ENCODE measurements at places on chromosomes 11 and 22.

DNA sequence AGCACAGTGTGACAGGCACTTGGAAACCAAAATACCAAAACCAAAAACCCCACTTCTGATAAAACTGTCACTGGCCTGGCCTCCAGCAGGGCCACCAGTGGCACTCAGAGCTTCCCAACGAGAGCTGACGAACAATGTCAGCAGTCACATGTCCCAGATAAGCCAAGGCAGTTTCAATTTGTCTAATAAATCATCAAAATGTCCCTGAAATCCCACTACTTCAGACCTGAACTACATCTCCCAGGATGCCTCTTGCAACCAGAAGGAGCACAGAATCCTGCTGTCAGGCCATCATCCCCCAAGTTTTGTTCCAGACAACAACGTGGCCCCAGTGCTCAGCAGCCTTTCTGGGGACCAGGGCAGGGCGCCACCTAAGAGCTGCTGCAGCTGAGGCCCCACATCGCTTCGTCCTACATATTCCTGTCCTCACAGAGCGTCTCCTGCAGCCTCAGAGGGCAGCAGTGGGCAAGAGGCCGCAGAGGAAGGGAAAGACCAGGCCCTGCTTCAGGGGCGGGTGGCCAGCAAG, 25.1 kb downstream of the LRFN4 start:
- DNase-seq, result no peak

DNA sequence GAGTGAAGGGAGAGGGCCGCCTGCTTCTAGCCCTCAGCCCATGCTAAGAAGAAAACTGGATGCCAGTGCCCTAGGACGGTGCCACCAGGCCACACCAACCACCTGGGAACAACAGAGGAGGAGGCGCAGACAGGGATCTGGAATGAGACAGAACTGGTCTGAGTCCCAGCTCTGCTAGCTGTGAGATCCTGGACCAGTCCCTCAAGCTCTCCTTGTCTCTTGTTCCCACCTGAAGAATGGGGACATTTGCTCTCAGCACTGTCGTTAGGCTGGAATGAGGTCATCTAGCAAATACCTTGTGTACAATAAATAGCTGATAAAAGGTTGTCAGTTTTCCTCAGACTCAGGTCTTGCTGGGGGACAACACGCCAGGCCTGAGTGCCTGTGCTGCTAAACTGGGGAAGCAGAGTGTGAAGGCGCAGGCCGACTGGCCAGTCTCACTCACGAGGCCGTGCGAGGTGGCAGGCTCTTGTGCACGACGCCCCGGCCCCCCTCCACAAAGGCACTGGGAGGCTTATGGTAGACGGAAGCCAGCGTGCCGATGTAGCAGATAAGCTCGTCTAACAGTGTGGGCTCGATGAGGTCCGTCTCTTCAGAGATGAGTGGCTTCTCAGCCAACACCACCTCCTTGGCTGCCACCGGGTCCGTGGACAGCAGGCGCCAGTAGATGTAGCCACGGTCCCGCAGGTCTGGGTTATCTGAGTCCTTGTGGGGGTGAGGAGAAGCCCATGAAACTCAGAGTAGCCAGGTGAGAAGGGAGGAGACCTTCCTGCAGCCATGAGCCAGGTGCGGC, 25.8 kb upstream of the RASL10A start:
- DNase-seq, result no peak

DNA sequence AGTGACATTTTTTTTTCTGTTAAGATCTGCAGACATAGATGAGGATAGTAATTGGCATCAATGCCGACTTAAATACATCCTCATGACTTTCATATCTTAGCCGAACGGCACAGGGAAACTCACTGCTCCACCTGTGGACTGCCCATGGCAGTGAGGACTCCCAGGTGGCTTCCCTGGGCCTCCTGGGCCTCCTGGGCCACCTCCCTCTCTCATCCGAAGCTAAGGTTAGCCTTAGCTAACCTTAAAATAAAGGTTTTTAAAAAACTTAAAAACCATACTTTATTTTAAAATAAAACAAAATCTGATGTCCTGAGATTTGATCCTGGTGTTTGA, 38.1 kb upstream of the TSKU start:
- no peak for DNase-seq

- peak; percentile 91 for DNase-seq
Measured at GRCh38 chr22:37777122-37777687, 30.5 kb upstream of the GCAT start.

- DNase-seq, result peak; percentile 96
Measured at GRCh38 chr11:46290598-46291309, 13.3 kb downstream of the CREB3L1 start.

- no peak for DNase-seq
Measured at GRCh38 chr22:44128958-44129618, 51.6 kb upstream of the PARVG start.

DNA sequence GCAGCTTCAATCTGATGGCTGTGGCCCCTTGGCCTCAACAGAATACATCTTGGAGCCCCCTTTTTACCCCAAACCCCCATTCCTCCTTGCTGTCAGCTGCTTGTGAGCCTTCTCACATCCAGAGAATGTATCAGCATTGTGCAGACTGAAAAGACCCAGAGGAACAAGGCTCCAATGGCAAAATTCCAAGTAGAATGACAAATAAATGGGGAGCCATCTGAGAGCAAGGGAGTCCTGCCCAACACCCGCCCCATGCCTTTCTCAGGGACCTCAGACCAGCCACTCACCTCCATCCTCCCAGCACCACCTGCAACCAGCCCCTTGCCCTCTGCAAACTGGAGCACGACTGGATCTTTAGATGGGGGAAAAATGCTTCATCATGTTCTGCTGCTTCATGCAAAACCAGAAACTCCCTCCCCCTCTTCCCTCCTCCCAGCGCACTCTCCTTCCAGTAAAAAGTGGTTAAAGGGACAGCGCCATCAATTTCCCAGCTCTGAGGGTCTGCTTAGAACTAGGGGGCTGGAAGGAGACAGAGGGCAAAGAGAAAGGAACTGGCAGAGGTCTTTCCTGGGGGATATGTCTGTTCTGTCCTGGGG, 2.2 kb upstream of the NEFH start:
- DNase-seq, result no peak

GRCh38 chr11:122715548-122716440, 60.3 kb downstream of the UBASH3B start:
- no peak for DNase-seq

GRCh38 chr11:87536016-87536415, 498.3 kb downstream of the TMEM135 start:
- DNase-seq, result no peak

- peak; percentile 84 for DNase-seq
Measured at GRCh38 chr11:95089620-95090542, at the start of gene ENDOD1. TSS of gene ENDOD1 (plus strand) at chr11:95089846. CDS start at chr11:95089928, 82 bp downstream.

DNA sequence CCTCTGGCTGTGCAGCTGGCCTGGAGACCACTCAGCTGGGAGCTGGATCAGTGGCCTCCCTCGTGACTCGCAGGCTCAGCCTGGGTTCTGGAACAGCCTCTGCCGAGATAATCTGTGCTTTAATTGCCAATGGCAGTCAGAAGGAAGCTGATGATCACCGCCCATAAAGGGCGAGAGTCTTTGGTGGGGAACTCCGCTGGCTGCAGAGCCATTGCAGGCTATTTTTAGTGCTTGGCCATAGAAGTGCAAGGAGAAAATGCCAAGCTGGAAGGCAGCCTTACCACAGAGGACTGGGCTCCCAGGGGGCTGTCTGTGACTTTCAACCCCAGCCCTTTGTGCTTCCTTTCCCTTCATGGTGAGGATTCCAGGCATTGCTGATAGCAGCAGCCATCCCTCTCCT, 62.2 kb upstream of the TENM4 start:
- no peak for DNase-seq

- no peak for DNase-seq
Measured at GRCh38 chr11:113247966-113248365, 66.4 kb upstream of the TTC12 start.

GRCh38 chr22:39120983-39121382, 23.9 kb downstream of the APOBEC3H start:
- no peak for DNase-seq

- DNase-seq, result peak; percentile 19
Measured at GRCh38 chr11:7251836-7252682, at the start of gene SYT9. TSS of gene SYT9 (plus strand) at chr11:7251904. CDS start at chr11:7252187, 283 bp downstream.

DNA sequence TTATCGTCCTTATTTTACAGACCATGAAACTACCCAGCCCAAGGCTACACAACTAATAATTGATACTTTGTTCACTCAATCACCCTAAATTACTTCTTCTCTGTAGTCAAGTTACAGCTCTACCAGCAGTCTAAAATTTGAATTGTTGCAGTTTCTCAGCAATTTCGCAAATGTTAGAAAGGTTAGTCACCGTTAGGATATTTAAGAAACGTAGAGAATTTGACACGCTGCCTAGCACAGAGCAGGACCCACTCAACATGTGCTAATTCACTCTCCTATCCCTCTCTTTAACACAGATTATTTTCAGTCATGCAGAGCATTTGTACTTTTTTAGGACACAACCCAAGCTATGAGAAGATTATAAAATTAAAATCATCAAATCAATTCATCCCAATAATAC, 771.1 kb upstream of the LUZP2 start:
- peak; percentile 89 for DNase-seq

DNA sequence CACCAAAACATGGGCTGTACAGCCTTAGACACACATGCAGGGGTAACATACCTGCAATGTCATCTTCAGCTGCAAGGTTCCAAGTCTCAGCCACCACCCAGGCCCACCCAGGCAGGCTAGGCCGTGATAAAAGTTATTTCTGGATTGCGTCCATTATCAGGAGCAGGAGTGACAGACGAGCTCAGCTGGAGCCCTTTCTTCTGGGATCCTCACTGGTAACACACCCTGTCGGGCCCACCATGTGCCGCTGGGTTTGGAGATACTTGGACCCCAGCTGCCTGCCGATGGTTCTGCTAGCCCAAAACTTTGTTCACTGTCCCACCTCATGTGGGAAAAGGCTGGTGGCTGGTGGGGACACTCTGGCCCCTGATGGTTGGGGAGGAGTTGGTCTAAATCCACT, 24.8 kb downstream of the TMPRSS5 start:
- no peak for DNase-seq

DNA sequence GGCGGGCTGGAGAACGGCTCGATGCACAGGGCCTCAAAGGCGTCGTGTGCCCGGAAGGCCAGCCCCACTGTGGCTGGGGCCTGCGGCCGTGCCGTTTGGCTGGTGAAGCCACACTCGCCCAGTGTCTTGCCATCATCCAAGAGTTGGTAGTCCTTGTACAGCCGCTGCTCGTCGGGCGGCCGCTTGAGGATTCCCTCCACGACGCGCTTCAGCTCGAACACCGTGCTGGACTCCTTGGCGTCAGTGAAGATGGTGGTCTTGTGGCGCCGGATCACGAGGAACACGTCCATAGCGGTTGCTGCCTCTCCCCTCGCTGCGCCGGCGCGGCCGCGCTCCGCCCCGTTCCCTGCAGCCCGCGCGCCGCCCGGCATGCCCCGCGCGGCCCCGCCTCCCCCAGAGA, 30.3 kb upstream of the PRDM10 start:
- no peak for DNase-seq

DNA sequence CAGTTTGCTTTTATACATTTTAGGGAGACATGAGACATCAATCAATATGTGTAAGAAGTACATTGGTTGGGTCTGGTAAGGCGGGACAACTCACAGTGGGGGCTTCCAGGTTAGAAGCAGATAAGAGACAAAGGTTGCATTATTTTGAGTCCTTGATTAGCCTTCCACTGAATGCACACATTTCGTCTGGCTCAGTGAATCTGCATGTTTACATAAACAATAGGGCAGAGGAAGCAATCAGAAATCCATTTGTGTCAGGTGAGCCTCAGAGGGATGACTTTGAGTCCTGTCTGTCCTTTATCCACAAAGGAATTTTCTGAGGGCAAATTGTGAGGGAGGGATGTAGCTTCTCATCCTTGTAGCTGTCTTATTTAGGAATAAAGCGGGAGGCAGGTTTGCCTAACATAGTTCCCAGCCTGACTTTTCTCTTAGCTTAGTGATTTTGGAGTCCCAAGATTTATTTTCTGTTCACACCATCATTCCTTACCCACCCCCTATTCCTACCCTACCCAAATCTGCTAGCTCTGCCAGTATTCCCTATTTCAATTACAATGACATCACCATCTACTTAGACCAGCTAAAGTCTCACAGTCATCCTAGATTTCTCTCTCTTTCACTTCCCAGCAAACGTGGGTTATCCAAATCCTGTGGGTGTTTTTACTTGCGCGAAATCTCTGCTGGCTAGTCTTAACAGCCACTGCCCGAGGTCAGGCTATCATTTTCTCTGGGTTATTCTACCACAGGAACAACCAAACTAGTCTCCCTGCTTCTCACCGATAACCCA, 2.9 kb downstream of the SC5D start:
- no peak for DNase-seq

GRCh38 chr11:80843266-80843974, 1402.6 kb upstream of the TENM4 start:
- DNase-seq, result no peak

DNA sequence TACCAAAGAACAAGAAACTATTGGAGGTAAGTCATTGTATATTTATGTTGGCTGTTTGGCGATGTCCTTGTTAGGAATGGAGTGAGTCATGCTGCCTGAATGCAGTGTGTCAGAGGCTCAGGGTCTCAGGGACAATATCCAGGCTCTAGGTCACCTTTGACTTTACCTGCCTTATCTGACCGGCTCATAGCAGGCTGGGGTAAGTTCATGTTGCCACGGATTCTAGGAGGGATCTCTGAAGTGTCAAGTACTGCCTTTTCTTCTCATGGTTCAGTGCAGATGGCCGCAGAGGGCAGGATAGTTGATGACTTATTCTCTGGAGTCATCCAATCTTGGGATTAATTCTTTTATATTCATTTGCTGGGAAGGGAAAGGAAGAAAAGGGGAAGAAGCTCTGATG, 53.2 kb downstream of the SPON1 start:
- peak; percentile 81 for DNase-seq

DNA sequence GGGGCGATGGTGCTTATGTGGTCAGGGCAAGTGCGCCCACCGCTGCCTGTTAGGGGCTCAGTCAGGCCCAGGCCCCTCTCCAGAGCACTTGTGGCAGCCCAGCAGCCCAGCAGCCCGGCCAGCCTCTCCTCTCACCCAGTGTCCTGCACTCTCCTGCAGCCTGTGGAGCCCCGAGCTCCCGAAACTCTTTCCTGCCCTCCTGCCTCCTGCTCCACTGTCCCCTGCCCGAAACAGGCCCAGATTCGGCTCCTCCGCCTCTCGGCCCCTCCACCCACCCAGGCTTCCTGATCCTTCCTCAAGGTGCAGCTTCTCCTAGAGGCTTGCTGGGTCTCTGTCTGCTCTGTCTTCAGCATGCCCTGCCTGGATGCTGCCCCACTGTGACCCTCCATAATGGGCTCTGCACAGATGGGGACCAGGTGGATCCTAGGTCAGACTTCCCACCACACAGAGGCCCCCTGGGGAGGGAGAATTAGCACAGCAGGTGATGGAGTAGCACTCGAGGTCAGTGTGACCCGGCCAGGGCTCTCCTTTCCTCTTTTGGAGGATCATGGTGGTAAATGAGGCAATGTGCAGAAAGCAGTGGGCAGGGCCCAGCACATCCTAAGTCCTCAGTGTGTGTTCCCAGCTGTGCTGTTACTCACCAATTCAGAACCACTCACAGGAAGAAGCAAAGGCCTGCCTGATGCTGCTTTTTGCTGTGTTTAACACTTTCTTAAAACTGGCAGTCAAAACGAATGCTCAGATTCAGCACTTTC, 18.6 kb upstream of the NAP1L4 start:
- no peak for DNase-seq

- DNase-seq, result no peak
Measured at GRCh38 chr22:45470871-45471270, 31.8 kb upstream of the FBLN1 start.

- DNase-seq, result no peak
Measured at GRCh38 chr11:118980191-118980881, 8.8 kb downstream of the FOXR1 start.

GRCh38 chr11:118291477-118292135, 12.9 kb upstream of the CD3E start:
- peak; percentile 13 for DNase-seq

- DNase-seq, result no peak
Measured at GRCh38 chr11:70614034-70614681, 215.8 kb downstream of the CTTN start.

GRCh38 chr11:64878223-64878493, 263 bp downstream of the EHD1 start:
- no peak for DNase-seq
